Activated CD4-positive, alpha-beta T cell treated with anti-CD3 and anti-CD28 coated beads for 24 hours (primary cell): ENCODE measurements at places on chromosomes 12 and 14.

GRCh38 chr14:50012644-50013043 is 103.7 kb downstream of the VCPKMT start:
- DNase-seq: no peak

DNA sequence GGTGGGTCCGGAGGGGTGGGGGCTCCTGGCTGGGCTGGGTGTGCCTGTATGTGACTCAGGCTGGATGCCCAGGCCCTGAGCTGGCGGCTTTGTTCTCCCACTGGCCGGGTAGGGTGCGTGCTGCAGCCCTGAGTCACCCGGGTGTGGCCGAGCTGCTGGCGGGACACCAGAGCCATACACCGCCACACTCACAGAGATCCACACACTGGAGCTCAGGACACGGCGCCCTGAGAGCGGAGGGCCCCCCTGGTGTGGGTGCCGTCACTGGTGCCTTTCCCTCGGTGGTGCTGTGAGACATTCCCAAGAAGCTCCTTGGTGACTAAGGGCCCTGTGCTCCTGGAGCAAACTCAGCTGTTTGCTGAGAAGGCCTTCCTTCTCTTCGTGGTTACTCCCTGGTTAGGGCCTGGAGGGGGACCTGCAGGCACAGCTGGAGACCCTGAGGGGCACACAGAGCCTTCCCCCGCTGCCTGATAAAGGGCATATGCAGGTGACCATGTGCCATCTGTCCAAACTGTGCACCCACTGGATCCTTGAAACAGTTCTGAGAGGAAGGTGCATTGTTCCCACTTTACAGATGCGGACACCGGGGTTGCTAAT is 44.3 kb downstream of the KRT80 start:
- no peak for DNase-seq

GRCh38 chr14:35632676-35633075 is 98.7 kb downstream of the INSM2 start:
- no peak for DNase-seq

DNA sequence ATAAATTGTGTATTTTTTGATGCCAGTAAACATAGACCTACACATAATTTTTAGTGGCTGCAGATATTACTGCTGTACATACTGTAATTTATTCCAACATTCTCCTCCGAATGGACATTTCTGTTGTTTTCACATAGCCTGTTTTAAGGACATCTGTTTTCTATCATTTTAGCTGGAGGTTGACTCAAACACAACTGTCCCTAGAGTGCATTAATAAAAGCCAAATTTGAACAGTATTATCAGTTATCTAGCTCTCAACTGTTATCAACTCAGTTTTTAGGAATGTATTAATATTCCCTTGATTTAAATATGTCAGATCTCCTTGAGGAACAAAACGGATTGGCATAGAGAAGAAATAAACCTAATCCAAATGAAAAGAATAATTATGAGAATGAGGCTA is 17.2 kb upstream of the PIWIL1 start:
- no peak for DNase-seq

DNA sequence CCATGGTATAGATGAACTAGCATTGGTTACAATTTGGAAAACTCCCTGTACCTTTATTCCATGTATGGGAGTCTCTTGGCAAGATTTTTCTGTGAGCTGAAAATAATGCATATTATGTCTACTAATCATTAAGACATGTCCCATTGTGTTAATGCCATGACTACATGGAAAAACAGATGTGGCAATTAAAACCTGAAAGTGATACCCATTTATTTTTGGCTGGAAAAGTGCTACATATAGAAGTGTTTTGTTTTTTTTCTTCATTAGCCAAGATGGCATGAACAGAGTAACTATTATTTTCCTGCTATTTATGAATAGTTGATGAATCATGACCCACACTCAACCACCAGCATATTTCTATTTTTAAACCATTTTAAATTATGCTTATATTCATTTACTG is 58.2 kb downstream of the ALG10B start:
- DNase-seq: no peak

GRCh38 chr12:114757684-114758325 is 73.8 kb upstream of the TBX3 start:
- DNase-seq: no peak

- DNase-seq: no peak
Measured at GRCh38 chr14:66993512-66993911, 195.7 kb upstream of the GARIN2 start.
